CD4-positive, alpha-beta T cell treated with Interleukin-10 for 1 hour (primary cell): ENCODE measurements at places on chromosomes 2 and 18.

- DNase-seq, result peak; percentile 11
Observed at GRCh38 chr2:42492691-42493467, 903 bp downstream of the KCNG3 start.

- DNase-seq, result no peak
Observed at GRCh38 chr2:53828331-53828730, 31.4 kb downstream of the GPR75 start.

- no peak for DNase-seq
Observed at GRCh38 chr2:204184226-204184625, 247.7 kb downstream of the ICOS start.

DNA sequence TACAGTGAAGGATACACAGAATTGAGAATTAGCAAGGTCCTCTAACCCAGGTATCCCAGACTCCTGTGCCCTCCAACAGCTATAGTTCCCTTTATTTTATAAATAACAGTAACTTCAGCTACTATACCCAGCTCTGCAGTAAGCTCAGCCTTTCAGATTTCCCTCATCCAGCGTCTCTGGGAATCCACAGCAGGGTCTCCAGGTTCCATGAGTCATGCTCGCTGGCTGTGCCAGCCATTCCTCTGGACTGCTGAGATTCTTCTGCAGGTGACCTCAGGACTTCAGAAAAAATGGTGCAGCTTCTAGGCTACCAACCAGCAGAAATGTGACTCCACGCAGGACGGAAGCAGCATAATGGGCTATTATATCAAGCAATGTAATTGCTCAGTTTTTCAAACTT lies 419.3 kb downstream of the ZNF516 start:
- DNase-seq, result no peak

DNA sequence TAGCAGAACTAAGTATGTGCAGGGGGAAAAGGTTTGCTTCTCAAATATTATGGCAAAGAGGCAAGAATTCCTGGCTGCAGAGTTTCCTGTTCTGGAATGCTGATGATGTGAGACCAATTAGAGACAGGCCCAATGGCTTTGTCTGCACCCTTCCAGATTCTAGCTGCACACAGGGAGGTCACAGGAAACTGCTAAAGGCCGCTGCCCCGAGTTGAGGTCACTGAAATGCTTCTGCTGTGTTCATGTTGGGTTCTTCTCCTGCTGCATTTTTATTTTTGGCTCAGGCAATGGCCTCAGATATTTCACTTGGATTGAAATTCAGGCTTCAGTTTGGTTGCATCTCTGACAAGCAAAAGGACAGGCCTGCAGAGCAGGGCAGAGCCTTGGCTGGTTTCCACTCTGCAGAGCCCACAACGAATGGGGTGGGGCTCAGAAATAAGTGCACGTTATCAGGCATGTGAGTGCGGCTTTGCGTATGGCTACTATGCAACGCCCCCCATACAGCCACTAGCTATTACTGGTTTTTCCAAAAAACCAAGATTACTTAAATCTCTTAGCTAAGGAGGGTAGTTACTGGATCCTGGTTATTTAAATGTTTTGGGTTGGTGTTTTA lies 66.9 kb upstream of the FZD5 start:
- DNase-seq, result no peak

DNA sequence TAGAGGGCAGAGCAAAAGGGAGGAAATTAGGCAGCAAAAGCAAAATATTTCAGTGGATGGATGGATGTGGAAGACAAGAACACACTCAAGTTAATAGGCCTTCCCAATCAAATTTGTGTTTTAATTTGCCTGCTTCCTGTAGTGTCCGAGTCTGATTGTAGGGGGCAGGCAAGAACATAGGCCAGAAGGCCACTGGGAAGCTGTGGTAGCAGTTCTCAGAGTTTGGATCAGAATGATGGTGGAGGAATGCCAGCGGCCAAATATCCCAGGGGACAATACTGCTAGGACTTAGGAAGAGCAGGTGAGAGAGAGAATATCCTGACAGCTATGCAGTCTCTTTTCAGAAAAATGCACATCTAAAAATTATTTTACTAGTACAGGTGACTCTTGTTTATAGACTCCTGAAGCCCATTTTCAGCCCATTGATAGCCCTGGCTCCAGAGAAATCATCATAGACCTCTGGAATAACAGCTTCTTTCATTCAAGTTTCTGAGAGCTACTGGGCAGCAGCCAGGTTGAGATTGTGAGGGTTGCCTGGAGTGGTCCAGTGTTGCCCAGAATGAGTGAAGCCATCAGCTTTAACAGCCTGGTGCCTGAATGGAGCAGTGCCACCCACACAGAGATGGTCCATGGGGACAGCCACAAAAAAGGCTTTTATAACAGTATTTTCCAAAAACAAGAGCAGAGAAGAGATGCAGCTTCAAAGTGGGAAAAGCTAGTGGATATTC lies 19.1 kb upstream of the SERPINE2 start:
- no peak for DNase-seq

DNA sequence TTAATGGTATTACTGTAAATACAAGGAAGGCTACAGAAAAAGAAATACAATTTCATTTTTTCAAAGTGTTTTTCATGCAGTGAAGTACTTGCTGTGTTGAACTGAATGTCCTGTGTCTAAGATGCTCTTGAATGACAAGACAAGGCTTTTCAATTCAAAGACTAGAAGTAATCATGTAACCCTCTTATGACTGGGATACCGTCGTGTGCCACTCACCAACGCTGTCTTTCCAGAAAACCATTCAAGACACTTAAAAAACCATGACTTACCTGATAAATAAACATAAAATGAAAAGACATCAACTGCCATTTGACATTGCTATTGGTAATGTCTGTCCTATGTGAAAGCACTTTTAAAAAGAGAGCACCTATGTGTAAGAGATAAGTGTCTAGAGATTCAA lies 183.1 kb upstream of the DPP10 start:
- no peak for DNase-seq

- peak; percentile 1 for DNase-seq
Observed at GRCh38 chr2:181586569-181587081, 70.3 kb downstream of the CERKL start.

DNA sequence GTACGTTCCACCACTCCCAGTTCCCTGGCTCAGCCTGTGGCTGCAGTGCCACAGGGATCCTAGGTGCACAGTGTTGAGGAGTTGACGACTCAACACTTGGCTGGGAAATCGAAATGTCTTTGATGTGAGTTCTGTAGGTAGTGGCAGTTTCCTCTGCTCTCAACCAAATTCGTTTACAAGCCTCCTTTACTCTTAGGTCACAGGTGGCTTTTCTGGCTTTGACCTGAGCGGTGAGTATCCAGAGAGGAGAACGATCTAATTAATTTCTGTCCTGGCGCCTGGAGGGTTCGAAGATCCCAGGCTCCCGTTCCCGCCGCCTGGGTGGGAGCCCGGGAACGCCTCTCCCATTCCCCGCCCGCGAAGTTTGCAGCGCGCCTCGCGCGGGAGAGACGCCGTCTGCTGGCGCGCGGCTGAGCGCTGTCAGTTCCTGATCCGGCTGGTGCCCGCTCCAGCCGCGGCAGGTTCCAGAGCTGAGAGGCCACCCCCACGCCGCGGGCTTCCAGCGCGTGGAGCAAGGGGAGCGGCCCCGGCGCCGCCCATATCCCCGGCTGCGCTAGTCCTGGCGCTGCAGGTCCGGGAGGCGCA lies at the start of gene LAMA3:
TSS of gene LAMA3 (plus strand) at position 423 of the 585 bp plus-strand sequence. CDS start 231 bp downstream, outside the sequence.
- DNase-seq, result peak; percentile 22

GRCh38 chr18:12410081-12410481 lies 2.4 kb downstream of the PRELID3A start:
- DNase-seq, result no peak

GRCh38 chr2:39466311-39466710 lies 29.2 kb upstream of the MAP4K3 start:
- DNase-seq, result no peak

- no peak for DNase-seq
Observed at GRCh38 chr2:147660680-147661079, 184.1 kb upstream of the ACVR2A start.

- DNase-seq, result no peak
Observed at GRCh38 chr2:142983174-142983573, 105.7 kb downstream of the KYNU start.

GRCh38 chr2:56985609-56986008 lies 801.8 kb downstream of the CCDC85A start:
- DNase-seq, result no peak

DNA sequence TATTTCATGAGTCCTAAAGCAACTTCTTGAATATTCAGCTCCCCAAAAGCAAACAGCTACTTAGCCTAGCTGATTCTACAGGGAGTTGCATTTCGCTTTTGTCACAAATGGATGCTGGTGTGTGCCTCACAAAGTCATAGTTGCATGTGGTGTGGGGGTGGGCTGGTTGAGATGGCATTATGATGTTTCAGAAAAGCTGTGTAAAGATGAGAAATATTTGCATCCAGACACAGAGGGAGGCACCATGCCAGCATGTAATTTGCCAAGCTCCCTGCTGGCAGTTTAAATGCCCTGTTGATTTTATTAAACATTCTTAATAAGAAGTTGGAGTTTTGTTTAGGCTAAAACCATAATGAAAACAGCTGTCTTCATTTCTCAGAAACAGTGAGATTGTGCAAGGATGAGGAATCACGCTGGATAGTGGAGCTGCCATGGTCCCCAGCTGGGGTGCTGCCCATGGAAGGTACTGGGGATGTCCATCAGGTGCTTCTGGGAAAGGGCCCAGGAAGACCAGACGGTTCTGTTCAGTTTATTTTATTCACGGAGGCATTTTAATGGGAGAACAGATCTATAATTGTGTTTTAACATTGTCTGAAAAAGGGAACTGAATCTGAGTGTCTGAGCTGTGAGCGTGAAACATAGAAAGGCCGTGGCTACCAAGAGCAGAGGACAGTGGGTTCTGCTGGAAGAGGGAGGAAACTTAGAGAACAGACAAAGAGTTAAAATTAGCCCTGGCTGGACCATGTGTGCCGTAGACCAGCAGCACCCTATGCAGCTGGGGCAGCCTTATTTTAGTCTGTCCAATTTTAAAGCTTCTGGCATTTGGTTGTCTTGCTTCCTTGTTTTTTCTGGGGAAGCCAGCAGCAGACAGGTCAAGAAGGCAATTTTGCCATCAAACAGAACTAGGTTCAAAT lies 177.1 kb downstream of the FAM210A start:
- no peak for DNase-seq

GRCh38 chr18:6589923-6590322 lies 139.6 kb upstream of the ARHGAP28 start:
- DNase-seq, result no peak

DNA sequence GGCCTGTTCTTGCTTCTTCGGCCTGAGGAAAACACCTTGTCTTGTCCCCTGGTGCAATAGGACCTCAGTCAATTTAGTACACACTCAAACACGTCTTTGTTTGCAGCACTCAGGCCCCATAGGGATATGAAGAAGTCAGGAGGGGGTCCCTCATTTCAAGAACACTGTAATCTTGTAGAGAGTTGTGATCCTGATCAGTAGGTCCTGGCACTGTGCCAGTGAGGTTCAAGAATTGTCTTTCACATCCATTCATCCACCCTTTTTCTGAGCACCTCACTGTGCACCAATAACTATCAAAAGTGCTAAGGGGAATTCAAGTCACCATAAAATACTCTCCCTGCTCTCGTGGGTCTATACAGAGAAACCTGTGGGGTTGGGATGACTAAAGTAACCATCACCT lies 131.4 kb upstream of the LHCGR start:
- no peak for DNase-seq

DNA sequence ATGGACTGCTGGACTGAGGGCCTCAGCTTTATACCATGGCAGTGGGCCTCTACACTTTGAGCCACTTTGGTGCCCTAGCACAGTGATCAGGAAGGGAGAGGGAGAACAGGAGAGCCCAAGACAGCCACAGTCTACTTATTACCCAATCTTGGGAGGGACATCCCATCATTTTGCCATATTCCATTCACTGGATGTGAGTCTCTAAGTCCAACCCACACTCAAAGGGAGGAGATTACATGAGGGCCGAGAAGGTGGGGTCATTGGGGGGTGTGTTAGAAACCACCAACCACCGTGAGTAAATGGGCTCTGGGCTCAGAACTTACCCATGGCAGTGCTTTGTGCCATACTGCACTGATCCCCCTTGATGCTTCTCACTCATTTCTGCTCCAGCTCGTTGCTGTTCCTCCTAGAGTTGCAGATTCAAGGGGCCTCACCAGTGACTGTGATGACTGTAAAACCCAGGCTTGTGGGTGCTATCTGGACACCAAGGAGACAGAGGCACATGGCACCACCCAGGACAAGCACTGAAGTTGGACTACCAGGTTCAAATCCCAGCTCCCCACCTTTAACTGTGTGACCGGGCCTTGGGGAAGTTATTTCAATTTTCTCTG lies 97.6 kb upstream of the RAB6C start:
- DNase-seq, result no peak
